GM04503 (cell line): ENCODE measurements at places on chromosomes 7 and 10.

DNA sequence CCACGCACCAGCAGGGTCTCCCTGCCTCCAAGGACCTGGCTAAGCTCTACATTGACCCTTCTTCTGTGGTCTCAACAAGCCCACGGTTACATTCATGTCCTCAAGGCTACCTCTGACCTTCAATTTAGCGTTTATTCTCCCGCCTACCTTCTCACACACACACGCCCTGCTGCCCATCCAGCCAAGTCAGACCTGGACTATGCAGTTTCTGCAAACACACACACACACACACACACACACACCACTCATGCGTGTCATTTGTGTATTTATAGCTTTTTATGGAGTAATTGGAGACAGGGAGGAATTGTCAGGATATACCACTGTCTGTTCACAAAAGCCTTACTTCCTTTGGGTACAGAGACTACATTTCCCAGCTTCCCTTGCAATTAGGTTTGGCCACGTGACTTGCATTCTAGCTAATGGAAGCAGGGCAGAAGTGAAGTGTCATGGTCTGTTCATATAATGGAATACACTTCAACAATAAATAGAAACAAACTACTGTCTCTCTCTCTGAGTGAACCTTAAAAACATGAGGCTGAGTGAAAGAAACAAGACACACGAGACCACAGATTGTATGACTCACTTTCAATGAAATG, 53.8 kb upstream of the CPXM2 start:
- DNase-seq = peak; percentile 55

DNA sequence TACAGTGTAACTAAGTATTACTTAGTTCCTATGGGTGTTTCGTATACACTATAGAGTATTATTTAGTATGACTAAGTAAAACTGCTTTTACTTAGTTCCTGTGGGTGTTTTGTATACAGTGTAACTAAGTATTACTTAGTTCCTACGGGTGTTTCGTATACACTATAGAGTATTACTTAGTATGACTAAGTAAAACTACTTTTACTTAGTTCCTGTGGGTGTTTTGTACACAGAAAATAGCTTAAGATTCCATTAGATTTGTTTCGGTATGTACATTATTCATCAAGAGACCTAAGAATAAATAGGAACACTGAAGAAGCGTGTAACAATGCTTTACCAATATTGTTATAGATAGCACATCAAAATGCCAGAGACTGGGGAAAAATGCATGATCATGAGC, 25.0 kb downstream of the IGF2BP3 start:
- DNase-seq = no peak

GRCh38 chr10:46282842-46283574, 3.8 kb upstream of the ANTXRL start:
- DNase-seq = peak; percentile 21

GRCh38 chr7:138982204-138982623, 1.0 kb upstream of the KIAA1549 start:
- DNase-seq = no peak

- no peak for DNase-seq
These were observed 2.0 kb upstream of the SFTPA1 start for GRCh38 chr10:79608505-79609375.

GRCh38 chr10:71293446-71294084, 25.5 kb upstream of the SLC29A3 start:
- DNase-seq = no peak

- DNase-seq = no peak
These were observed 8.6 kb downstream of the ADRB1 start for GRCh38 chr10:114052255-114052654.

GRCh38 chr10:97713339-97713825, at the start of gene MARVELD1:
TSS of gene MARVELD1 (plus strand) at chr10:97713730. CDS start at chr10:97713877, 147 bp downstream.
- no peak for DNase-seq

DNA sequence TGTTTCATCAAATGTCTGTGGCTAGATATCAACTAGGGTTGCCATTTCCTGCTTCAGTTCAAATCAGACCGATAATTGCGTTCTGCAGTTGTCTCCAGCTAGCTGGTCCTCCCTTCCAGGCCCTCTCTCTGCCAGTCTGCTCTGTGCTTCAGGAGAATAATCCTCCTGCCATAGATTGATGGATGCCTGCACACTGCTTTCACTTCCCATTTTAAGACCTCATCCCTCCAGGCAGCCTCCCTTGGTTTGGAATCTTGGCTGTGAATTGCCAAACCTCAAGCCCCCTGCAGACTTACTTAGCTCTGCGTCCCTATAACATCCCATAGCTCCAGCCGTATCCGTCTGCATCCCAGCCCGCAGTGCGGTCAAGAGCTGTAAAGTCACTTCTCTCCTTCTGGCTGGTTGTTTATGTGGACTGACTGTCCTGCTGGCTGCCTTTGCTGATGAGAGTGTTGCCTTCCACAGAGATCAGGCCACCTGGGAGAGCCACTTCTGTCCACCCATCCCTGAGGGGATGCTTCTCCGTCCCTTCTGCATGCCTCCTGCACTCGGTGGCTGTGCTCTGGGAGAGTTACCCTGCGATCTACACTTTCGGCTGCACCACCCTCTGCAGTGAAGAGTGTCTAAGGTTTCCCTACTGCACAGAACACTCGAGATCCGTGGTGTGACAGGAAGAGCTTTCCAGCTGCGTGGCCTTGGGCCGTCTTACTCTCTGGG, 22.4 kb upstream of the KLF6 start:
- DNase-seq = no peak

- DNase-seq = no peak
These were observed 7.5 kb upstream of the OPTN start for GRCh38 chr10:13092291-13093102.

DNA sequence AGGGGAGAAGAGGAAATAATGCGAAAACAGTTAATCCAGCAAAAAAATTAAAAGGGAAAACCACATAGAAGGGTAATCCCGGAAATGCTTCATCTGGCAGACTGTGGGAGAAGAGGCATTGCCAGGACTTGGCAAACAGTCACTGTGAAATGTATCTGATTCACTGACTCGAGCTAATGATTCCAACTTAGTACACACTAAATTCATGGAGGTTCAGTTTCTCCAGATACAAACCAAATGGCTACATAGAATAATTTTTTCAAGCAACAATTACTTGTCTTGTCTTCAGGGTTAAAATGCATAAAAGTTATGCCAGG, 36.4 kb downstream of the GDI2 start:
- DNase-seq = peak; percentile 64

DNA sequence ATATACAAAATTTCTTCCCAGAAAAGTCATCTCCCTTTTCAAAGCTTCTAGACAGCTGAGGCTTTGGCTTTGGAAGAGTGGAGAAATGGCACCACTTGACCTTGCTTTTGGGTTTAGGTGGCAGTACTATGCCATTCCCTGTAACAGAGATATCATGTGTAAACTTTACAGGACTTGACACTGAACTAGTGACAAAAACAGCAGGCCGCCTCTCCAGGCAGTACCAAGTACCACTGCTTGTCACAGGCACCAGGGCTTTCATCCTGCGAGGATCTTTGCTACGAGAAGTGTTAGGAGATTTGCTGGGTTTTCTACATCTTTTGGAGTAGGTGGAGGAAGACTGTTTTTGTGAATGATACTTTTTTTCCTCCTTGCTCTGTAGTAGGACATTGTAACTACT, 32.6 kb upstream of the ANLN start:
- DNase-seq = no peak

- no peak for DNase-seq
These were observed 30.7 kb upstream of the ANTXRL start for GRCh38 chr10:46255801-46256747.

DNA sequence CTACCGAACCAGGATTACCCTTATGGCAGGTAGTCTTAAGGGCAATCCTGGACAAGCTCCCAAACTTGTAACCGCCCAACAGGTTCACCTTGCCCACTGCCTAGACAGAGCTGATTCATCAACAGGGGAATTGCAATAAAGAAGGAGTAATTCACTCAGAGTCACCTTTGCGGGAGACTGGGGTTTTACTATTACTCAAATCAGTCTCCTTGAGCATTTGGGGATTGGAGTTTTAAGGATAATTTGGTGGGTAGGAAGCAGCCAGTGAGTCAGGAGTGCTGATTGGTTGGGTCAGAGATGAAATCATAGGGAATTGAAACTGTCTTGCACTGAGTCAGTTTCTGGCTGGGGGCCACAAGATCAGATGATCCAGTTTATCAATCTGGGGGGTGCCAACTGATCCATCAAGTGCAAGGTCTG, 25.3 kb downstream of the HK1 start:
- DNase-seq = no peak

DNA sequence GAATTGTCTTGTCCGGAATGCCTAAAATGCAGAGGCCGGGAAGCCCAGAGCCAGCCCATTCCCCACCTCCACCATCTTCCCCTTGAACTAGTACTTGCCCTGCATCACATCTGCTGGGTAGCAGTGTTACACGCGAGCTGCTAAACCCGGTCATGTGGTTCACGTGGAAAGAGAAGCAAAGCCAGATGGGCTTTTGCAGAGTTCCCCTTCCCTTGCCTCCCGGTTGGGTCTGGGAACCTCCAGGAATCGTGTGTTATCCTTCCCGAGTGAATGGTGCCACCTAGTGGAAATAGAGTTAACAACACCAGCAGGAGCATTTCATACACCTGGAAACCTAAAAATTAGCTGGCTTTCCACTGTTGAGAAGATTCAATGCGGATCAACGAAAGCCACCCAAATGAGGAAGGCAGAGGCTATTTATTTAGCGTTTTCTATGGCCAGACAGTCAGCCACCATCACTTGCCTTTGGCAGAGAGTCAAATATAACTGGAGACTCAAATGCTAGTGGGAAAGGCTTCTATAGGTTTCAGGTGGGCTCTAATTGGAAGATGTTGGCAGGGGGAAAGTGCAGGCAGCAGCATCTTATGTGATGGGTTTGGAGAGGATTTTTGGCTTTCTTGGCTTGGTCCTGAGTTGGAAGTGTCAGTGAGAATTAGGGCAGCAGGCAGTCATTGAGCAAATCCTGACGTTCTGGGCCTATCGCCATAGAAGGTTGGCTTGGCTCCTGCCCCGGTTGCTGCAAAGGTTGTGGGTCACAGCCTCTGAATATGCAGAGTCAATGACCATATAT, 12.9 kb upstream of the DENND2A start:
- DNase-seq = peak; percentile 44

- DNase-seq = no peak
These were observed 48.8 kb upstream of the RASGEF1A start for GRCh38 chr10:43315535-43316207.

- DNase-seq = peak; percentile 90
These were observed 35.2 kb downstream of the SGCE start for GRCh38 chr7:94620703-94621118.

GRCh38 chr7:123977081-123977480, 52.0 kb downstream of the SPAM1 start:
- no peak for DNase-seq

DNA sequence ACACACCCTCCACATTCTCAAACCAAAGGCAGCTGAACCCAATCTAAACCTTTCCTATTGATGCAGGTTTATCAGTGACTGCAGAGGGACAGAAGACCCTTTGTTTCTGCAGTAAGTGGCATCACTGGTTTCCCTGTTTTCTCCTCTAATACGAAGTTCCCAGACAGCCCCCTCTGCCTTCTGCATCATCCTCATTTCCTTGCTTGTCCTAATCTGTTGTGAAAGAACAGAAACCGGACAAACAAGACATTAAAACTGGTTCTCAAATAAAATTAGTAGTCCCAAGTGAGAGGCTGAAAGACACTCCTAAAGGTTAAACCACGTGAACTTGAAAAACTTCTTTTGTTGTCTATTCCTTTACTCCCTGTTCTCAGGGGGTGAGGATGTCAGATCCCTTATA, 10.1 kb upstream of the ADRB1 start:
- no peak for DNase-seq

- DNase-seq = no peak
These were observed 13.9 kb downstream of the FIGNL1 start for GRCh38 chr7:50436133-50436806.

- no peak for DNase-seq
These were observed 70.0 kb downstream of the SLC25A40 start for GRCh38 chr7:87806150-87806549.

- DNase-seq = no peak
These were observed 1106.8 kb upstream of the LRRTM3 start for GRCh38 chr10:65818990-65819389.

- peak; percentile 17 for DNase-seq
These were observed 175.8 kb downstream of the VTI1A start for GRCh38 chr10:112622786-112623185.

DNA sequence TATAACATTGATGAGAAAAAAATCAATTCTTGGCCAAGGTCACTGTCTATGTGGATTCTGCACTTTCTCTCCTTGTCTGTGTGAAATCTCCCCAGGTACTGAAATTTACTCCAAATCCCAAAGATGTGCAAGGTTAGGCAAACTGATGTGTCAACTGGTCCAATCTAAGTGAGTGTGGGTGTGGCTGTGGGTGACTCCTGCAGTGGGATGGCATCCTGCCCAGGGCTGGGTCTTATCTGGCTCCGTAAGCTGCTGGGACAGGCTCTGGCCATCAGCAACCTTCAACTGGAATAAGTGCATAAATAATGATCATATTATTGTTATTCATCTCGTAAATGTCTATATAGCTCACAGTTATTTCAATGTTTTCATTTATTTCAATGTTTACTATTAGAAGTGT, 79.3 kb downstream of the JCAD start:
- DNase-seq = no peak

DNA sequence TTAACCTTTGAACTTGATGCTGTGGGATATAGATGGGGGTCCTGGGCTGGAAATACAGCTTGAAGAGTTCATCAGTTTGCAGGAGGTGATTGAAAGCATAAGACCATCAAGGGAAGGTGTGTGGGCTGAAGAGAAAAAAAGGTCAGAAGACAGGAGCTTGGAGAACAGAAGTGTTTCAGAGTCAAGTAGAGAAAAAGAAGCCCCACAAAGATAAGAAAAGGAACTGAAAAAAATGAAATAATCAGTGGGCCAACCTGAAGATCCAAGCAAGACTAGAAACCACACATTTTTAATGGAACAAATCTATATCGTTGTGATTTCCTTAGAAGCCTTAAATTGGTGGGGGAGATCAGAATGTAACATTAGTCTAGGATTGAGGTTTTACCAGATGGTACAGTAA, 22.5 kb downstream of the ZEB1 start:
- DNase-seq = no peak

- DNase-seq = no peak
These were observed 449.7 kb upstream of the KLF6 start for GRCh38 chr10:4234661-4235060.

DNA sequence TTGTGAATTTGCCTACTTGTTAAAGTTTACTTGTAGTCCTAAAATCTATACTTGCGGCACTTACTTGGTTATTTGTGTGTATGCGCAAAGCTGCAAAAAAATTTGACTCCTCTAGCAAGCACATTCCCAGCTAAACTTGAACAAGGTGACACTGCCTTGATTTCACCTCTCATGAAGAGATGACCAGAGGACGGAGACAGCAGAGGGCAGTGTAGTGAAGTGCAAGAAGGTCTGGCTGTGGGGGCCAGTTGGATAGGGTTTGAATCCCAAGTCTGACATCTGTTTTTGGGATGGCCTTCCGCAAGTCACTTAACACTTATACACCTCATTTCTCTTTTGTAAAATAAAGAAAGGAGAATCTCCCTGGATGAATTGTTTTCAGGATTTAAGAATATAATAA, 15.7 kb downstream of the SLK start:
- DNase-seq = no peak

DNA sequence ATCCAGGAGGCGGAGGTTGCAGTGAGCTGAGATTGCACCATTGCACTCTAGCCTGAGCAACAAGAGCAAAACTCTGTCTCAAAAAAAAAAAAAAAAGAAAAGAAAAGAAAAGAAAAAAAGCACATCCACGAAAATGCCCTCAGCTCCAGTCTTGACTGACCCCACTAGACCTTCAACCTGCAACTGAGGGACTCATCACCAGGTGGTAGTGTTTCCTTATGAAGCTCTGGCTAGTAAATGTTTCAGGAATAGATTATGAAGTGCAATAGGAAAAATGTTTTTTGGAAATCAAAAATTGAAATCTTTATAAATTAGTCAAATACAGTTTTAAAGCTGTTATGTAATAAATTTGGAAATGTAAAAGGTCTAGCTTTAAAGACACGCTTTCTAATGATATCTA, 22.4 kb downstream of the TLL2 start:
- no peak for DNase-seq
